Activated CD8-positive, alpha-beta memory T cell treated with anti-CD3 and anti-CD28 coated beads, Interleukin-2, amount 10 ng/mL, durations not matched to agents 7 days and 5 days (primary cell): ENCODE measurements at places on chromosomes 12 and 14.

GRCh38 chr12:40870981-40871380, 178.7 kb downstream of the CNTN1 start:
- no peak for DNase-seq

DNA sequence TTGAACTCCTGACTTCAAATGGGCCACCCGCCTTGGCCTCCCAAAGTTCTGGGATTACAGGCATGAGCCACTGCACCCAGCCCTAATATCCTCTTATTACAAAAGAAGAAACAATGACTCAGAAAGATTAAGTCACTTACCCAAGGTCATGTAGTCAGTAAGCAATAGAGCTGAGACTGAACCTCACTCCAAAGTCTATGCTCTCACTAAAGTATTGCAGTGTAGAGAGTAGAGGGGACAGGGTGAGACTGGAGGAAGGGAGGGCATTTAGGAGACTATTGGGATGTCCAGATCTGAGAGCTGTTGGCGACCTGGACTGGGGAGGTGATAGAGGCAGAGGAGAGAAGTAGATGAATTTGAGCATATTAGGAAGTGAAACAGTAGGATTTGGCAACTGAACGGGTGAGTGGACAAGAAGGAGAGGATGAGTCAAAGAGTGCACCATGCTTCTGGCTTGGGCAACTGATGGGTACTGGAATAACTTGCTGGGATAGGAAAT, 11.8 kb downstream of the P2RX7 start:
- no peak for DNase-seq

- no peak for DNase-seq
Observed at GRCh38 chr12:52141306-52141705, 50.5 kb downstream of the KRT80 start.

- no peak for DNase-seq
Observed at GRCh38 chr12:1529862-1530591, 64.4 kb downstream of the FBXL14 start.

- DNase-seq = no peak
Observed at GRCh38 chr12:28583701-28584261, 393.5 kb downstream of the CCDC91 start.

GRCh38 chr14:100692859-100693558, 33.7 kb upstream of the DLK1 start:
- no peak for DNase-seq

DNA sequence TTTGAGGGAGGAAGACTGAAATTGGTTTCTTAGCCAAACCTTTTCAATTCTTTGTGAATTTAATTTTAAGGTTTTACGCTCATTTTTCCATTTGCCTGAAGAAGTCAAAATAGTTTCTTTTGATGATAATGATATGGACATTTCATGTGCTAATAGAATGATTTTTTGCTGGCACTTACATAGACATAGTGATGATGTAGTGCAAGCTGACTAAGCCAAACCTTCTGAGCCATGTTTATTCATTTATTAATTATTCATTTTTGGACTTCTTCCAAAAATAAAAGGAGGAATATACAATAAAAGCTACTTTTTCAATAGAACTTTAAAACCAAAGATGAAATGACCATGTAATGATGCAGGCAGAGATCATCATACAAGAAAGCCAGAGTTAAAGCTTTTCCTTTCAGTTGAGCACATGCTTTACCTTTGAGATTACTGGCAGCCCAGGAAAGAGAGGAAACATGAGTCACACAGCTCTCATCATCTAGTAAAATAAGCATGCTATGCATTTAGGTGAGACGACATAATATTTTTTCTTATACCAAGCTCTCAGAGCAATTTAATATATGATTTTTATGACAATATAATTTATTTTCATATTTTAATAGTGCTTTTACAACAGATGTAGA, 24.8 kb downstream of the KCNA1 start:
- DNase-seq = no peak

- DNase-seq = no peak
Observed at GRCh38 chr12:26469421-26470180, 274.2 kb downstream of the SSPN start.

GRCh38 chr14:68894802-68895703, 84.0 kb downstream of the ACTN1 start:
- no peak for DNase-seq

- no peak for DNase-seq
Observed at GRCh38 chr14:105197211-105197641, 16.1 kb upstream of the NUDT14 start.

- DNase-seq = no peak
Observed at GRCh38 chr14:76698631-76699030, 62.6 kb upstream of the VASH1 start.
